Activated naive CD8-positive, alpha-beta T cell treated with anti-CD3 and anti-CD28 coated beads for 36 hours (primary cell): ENCODE measurements at places on chromosomes 11 and 22. TPM values are rescaled to one million over a fixed set of nuclear protein-coding genes. Genes with fewer than 3 reads are reported as not detected.

The SYT12 gene
- not detected for total RNA-seq

The CD6 gene
- total RNA-seq: 167 TPM

DNA sequence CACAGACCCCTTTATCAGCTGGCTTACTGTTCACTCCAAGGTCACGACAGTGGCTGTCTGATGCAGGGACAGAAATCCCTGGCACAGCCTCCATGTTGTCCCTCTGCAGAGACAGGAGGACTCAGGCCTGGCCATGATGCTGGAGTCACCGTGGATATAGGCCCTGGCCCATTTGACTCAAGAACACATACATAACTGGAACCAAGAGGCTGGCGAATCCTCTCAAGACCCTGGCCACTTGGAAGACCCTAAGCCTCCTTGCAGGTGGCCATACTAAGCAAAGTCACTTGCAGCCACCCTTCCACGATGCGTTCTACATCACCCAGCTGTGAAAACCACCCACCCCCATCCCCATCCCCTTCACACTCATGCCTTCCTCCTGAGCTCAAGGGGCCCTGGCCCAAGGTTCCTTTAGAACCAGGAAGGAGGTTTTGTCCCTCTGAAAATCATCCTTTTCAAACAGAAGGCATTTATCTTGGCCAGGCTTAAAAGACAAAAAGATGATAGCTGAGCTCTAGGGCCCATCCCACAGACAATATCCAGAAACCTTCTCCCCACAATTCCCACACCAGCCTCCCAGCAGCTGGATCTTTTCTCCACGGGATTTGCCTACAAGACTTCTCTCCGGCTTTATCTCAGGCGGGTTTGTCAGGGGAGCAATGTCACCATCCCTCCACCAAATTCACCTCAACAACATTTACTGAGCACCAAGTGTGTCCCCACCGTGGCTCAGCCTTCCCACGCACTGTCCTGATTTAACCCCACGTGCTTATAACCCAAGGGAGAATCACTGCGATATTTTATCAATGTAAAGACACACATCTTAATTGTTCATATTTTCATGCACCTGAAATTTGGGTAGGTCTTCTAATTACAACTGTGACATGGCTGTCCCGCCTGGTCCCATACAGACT is 123.4 kb upstream of the SERPIND1 start:
- no peaks in the 10 kb centered on the region for H3K4me1 ChIP-seq
- H3K27ac ChIP-seq: no peak overlapping the region
- no peak overlapping the region for H3K4me3 ChIP-seq
- no peaks in the 10 kb centered on the region for H3K36me3 ChIP-seq

- no peaks in the 10 kb centered on the region for H3K4me1 ChIP-seq
- H3K27ac ChIP-seq: no peak overlapping the region
- no peak for DNase-seq
- H3K27me3 ChIP-seq: no peaks in the 10 kb centered on the region
- no peak overlapping the region for H3K4me3 ChIP-seq
Measured at GRCh38 chr11:87803748-87804147, 371.5 kb downstream of the RAB38 start.

DNA sequence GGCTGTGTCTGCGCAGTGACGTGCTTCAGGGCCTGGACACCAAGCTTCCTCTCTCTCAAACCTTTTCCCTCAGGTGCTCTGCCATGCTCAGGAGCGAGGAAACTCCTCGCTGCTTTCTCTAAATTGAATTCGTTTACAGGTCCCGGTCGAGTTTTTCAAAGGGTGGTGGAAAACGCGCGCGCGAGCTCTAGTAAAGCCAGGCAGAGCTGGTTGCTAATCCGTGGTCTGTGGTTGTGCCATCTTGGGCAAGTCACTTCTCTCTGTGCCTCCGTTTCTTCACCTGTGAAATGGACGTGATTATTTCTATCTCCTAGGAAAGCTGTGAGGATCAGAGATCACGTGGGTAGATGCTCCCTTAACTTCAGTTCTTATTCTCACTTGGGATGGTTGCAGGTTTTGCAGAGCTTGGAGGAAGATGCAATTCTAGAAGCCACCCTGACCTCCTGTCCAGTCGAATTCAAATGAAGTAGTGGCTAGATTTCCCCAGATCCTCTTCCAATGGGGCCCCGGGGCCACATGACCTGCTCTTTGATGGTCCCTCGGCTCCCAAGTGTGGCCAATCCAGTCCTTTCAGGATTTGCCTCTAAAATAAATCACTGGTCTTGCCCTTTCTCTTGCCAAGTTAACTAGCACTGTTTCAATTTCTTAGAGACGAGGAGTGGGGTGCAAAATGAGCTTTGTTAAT is 10.5 kb upstream of the ALX4 start:
- H3K36me3 ChIP-seq: no peaks in the 10 kb centered on the region
- peaks cover 94% of the 10 kb centered on the region for H3K27me3 ChIP-seq
- H3K4me3 ChIP-seq: no peak overlapping the region
- H3K4me1 ChIP-seq: peaks cover 9% of the 10 kb centered on the region
- no peak overlapping the region for H3K27ac ChIP-seq
